ENCODE measurements at places on chromosomes 5 and 9.

- no peak for DNase-seq
Measured at GRCh38 chr9:132637351-132637750, 32.4 kb downstream of the DDX31 start.

- DNase-seq, result no peak
Measured at GRCh38 chr9:101167490-101168134, 139.1 kb downstream of the PLPPR1 start.

- no peak for DNase-seq
Measured at GRCh38 chr5:181255276-181255675, 5.7 kb downstream of the TRIM52 start.

- no peak for DNase-seq
Measured at GRCh38 chr5:168685566-168685965, 106.4 kb upstream of the PANK3 start.

GRCh38 chr5:41154491-41154890 is 58.8 kb downstream of the C6 start:
- no peak for DNase-seq

DNA sequence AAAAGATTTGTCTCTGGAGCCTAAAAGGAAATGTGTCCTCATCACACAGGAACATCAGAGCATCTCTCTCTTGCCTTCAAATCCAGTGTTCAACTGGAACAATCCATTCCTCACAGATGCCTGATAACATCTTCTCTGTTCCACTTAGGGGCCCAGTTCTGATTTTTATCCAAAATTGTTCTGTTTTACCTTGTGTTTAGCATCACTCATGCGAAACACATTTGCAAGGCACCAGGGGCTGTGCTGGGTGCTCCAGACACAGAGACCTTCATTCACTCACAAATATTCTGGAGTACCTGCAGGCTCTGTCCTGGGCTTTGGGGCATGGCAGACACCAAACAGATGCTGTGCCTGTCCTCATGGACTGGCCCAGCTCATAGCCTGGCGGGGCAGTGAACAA is 13.8 kb downstream of the GABBR2 start:
- DNase-seq, result no peak

- no peak for DNase-seq
Measured at GRCh38 chr9:76530458-76531110, 71.6 kb downstream of the GCNT1 start.

DNA sequence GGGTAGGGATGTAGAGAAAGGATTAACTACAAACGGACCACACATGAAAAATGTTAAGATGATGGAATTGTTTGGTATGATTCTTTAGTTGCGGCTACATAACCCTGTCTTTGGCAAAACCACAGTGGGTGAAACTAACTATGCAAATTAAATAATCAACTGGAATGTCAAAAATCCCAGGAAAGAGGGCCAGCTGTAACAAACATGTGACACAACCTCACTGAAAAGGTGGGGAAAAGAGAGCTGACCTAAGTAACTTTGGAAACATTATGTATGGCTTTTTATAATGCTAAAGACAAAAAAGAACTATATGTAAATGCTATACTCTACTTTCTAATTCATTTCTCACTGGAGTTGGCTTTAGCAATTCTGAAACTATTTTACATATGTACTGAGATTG is 252.0 kb downstream of the MRPS30 start:
- DNase-seq, result no peak

Data from CD4-positive, alpha-beta T cell treated with Interleukin-12 subunit alpha and Interleukin-12 subunit beta, for 1 hour (primary cell).